H1 (cell line): ENCODE measurements at places on chromosomes 5 and 9. TPM values are rescaled to one million over a fixed set of nuclear protein-coding genes. Genes with fewer than 3 reads are reported as not detected.

The DDX4 gene
- 0.15 TPM in 1 of 2 replicates, not detected in the other for total RNA-seq

The GOLPH3 gene
- 86.1 and 93.6 TPM in 2 replicates for total RNA-seq

The TLR4 gene
- 0.17 and 0.19 TPM in 2 replicates for total RNA-seq

The TSLP gene
- 1.3 and 1.9 TPM in 2 replicates for total RNA-seq

- no peaks in the 10 kb centered on the region for H3K4me1 ChIP-seq
- no peaks in the 10 kb centered on the region for H3K27me3 ChIP-seq
- H3K36me3 ChIP-seq: no peaks in the 10 kb centered on the region
- no peak overlapping the region for H3K4me3 ChIP-seq
These were observed 79.8 kb downstream of the CFAP95 start for GRCh38 chr9:69900406-69900805.

GRCh38 chr5:15575666-15576065 lies 75.7 kb downstream of the FBXL7 start:
- no peak overlapping the region for H3K4me3 ChIP-seq
- H3K36me3 ChIP-seq: no peaks in the 10 kb centered on the region
- H3K4me1 ChIP-seq: no peaks in the 10 kb centered on the region
- H3K27ac ChIP-seq: no peak overlapping the region
- no peak for DNase-seq
- H3K27me3 ChIP-seq: no peaks in the 10 kb centered on the region
